ENCODE measurements at places on chromosomes 6 and 20.

DNA sequence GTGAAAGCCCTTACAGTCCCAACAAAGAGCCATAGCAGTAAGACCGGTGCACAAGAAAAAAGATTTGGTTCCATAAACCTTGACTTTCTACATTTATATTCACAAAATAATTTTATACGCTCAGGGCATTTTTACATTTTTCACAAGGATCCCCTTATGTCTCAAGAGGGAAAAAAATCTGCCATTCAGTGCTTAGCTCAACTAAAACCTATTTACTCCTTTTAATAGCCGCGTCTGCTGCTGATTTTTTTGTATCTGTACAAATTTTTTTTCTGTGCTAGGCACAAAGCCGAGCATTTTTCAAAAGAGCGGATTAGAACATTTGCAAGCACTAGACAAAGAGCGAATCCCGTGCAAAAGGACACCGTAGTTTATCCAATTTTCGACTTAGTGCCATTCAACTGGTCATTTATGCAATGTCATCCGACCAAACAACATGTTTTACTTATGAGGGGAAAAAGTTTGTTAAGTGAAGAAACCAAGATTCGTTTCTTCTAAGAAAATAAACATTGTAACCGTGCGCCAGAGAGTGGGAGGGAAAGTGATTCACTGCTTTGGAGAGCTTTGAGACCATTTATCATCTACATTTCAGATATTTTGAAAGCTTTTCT lies 3.7 kb downstream of the TFAP2D start:
- DNase-seq = no peak

DNA sequence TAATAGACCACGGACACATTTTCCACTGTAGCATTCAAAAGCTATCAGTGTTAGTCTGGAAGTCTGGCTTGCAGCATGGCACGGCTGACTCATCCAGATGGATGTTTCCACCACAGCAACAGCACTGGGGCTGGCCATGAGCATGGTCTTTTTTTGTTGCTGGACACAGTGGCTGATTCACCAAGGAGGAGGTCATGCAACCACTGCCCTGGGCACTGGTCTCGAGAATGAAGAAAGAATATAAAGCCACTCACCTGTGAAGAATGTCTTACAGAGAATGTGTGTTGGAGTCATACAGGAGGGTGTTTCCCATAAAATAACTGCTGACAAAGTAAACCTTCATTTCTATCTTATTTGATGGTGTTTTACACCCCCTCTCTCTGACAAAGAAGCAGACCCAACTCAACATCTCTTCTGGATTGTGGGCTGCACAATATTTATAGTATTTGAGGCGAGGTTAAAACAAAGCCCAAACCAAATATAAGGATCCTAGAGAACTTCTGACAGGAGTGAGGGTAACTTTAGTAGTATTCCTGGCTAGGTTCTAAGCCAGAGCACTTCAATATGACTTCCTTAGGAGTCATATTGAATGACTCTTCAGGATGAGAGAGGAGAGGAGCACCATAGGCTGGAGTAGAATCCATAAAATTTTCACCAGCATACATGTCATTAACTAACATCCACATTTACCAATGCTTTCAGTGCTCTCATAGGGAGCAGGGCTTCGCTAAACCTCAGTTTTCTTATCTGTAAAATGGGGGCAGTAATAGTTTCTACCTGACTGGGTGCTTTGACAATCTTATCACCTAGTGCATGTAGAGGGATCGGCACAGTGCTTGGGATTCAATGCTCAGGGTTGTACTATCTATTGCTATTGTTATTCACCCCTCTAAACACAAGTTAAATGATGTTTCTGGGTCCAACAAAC lies 121.4 kb downstream of the KIF13A start:
- DNase-seq = no peak

DNA sequence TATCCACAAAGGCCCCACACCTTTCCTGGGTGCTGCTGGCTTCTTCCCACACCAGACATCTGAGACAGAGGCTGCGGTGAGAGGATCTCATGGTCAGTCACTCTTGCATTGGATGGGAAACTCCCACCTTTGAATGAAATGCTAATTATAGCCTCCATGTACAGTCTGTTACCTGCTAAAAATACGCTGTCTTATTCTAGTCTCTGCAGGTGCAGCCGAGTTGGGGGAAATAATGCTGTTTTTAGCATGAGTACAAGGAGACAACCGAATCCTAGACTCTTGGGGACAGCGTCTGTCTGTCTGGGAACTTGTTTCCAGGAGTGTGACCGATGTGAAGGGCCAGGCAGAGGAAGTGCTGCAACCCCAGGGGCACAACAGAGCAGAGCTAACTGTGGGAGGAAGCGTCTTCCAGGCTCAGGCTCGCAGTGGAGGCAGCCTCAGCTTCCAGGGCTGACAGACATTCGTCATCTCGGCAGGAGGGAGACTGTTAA lies 286.2 kb downstream of the PREX1 start:
- DNase-seq = no peak

DNA sequence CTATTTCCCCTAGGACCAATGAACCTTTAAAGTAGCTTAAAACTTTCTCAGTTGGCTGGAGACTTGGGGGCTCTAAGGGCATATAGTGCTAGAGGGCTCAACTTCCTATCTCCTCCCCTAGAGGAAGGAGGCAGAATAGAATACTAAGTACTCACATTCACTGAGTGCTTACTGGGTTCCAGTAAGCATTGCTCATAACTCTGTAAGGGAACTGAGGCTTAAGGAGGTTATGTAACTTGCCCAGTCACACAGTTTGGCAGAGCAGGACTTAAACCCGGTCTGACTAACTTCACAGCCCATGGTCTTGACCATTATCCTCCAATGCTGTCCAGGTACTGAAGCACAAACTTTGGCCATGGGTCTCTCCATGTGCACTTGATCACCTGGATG lies 12.5 kb downstream of the SESN1 start:
- DNase-seq = no peak

GRCh38 chr20:60102665-60103210 lies 144.5 kb downstream of the CDH26 start:
- no peak for DNase-seq

DNA sequence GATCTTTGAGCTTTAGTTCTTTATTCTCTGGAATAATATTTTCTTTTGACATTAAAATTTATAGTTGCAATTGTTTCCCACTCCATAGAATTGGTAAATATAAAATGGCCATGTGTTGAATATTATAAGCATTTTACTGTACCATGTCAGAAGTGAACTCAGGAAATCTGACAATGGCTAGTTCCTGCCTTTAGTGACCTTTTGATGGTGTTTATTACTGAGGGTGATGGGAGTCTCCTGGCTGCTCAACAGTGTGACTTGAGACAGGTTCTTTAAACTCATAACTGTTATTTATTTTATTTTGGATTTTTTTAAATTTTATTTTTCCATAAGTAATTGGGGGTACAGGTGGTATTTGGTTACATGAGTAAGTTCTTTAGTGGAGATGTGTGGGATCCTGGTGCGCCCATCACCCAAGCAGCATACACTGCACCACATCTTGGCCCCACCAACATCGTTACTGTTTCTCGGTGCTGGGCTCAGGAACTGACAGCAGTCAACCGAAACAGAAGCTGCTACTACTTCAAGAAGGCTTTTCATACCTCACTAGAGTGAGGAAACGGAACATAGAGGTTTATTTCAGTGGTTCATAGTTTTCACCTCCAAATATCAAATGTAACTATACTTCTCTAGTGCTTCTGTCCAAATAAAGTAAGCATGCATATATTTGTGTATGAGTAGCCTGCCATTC lies 90.4 kb downstream of the PLEKHG1 start:
- DNase-seq = no peak

GRCh38 chr6:159935065-159935464 lies 33.8 kb upstream of the IGF2R start:
- DNase-seq = no peak

All from NCI-H1048 (cell line).